T-cell (primary cell): ENCODE measurements at places on chromosomes 16 and 17. TPM values are rescaled to one million over a fixed set of nuclear protein-coding genes. Genes with fewer than 3 reads are reported as not detected.

GRCh38 chr16:24701521-24701951, 27.9 kb upstream of the TNRC6A start:
- no peak for DNase-seq

AKAP10 gene
- 43.3 TPM for total RNA-seq

- peak; percentile 30 for DNase-seq
Observed at GRCh38 chr16:17396762-17397498, 73.8 kb downstream of the XYLT1 start.

DNA sequence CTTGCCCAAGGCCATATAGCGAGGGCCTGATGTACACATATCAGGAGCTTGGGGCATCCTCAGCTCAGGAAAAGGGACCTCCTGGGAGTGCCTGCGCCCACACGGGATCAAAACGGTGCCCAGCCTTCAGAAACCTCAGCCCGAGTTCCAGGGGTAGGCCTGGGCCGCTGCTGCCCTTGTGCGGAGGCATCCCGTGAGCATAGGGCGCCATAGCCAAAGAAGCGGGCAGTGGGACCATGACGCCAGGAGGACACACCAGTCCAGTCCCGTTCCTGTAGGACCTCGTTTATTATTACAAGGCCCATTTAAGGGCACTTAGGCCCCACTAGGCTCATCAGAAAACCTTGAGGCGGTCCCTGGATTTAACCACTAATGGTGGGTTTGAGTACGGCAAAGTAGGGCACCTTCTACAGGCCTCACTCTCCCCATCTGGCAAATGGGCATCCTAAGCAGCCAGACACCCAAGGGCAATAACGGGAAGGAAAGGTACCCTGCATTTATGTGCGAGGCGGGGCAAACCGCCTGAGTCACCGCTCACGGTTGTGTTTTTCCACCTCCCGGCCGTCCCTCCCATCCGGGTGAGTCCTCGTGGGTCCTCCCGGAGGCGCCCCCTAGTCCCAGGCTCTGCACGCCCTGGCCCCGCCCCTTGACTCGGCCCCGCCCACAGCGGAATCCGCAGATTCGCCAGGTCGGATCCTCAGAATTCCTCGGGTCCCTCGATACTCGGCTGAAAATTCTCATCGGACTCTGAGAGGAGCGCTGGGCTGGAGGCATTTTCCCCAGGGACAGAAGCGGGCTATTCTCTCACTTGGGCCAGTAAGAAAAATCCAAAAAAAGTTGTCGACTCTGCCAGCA, 726 bp upstream of the SETD1A start:
- DNase-seq = peak; percentile 67

GRCh38 chr17:61574542-61575351, 16.3 kb downstream of the NACA2 start:
- DNase-seq = no peak

GRCh38 chr16:21009815-21010214, 109.2 kb downstream of the LYRM1 start:
- DNase-seq = no peak

DNA sequence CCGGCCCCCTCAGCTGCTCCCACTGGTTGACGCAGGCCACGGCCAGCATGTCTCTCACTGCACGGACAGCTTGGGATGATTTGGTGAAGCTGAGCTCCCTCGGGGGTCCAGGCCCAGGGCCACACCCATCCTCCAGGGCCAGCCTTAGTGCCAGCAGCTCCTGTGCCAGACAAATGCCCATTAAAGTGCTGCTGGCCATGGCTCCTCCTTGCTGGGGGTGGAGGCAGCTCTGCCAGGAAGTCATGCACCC, 2.5 kb downstream of the TRIM47 start:
- DNase-seq = no peak

GRCh38 chr17:9999919-10000695, 95.0 kb upstream of the RCVRN start:
- no peak for DNase-seq

GRCh38 chr17:5702951-5703510, 118.7 kb upstream of the NLRP1 start:
- DNase-seq = no peak

DNA sequence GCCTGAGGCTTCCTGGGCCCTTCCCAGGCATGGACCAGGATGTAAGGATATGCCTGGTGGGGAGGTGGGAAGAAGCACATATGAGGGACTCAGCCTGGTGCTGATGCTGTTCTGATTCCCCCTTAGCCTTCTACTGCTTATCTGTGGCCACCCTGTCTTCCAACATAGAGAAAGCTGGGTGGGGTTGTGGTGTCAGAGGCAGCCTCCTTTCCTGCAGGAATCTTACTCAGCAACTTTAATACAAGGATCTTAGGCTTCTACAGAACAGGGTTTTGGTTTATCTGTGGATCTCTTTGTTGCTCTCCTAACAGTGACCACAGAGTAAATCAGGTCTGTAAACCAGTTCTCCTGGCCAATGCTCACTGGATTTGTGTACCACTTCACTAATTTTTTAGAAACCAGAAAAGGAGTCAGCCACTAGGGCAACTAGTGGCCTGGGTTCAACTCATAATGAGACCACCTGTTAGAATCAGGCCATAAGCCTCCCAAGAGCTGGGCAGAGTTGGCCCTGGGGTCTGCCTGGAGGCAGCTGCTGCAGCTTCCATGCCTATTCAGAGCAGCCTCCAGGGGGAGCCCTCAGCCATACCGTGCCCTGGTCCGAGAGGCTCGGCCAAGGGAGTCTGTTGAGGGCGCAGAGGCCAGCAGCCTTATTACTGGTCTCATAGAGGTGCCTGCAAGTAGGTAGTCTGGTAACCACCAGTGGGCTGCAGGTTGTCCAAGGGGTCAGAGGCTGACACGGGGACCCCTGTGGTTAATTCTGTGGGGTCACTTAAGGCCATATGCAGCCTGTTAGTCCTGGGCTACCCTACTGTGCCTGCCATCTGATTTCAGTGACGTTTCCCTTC, 7.1 kb downstream of the HAS3 start:
- no peak for DNase-seq
